Left lung (tissue), 14 donors: ENCODE measurements at places on chromosomes 2 and 18. TPM values are rescaled to one million over a fixed set of nuclear protein-coding genes. Genes with fewer than 3 reads are reported as not detected.

DNA sequence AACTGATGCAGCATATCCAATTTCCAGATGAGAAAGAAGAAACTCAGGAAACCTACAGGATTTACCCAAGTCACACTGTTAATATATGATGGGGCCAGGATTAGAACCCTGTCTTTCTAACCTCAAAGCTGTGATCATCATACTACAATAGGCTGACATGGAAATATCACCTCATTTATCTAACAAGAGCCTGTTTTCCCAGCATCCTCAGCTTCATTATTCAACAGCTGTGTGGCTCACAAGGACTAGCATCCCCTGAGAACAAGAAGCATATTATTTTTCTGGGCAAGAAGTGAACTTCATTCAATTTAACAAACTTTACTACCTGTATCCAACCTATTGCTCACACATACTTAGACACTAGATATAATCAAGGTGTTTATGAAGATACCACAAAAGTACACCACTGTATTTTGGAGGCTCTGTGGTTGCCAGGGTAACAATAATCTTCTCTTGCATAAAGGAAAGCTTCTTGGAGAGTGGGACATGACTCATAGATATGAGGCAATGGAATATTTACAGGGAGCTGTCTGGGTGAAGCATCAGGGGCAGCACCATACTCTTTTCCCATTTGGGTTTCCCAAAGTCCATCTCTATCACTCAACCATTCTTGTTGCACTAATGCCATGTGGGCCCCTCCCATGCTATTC lies 218.2 kb downstream of the RAD51AP2 start:
- no peaks in the 10 kb centered on the region for H3K27me3 ChIP-seq
- no peak overlapping the region for H3K4me3 ChIP-seq

DNA sequence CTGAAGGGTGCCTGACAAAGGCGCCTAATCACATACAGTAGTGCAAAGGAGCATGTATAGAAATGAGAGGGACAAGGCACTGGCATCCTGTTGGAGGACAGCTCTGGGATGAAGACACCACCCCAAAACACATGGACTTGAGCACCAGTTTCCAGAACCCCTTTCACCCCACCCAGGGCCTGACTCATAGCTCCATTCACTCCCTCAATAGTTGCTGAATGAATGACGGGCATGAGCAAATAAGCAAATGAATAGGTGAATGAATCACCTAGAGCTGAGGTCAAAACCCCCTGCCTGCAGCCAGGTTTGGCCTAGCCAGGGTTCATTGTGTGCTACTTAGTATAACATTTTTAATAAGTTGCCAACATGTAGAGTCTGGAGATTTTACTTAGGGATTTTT lies 66.3 kb downstream of the NRP2 start:
- DNase-seq, result no peak
- no peaks in the 10 kb centered on the region for H3K36me3 ChIP-seq
- H3K27me3 ChIP-seq, result no peaks in the 10 kb centered on the region
- peak overlapping the region; percentile 49 for H3K27ac ChIP-seq
- no peak overlapping the region for H3K4me3 ChIP-seq

Gene CRYGB
- not detected for total RNA-seq

Gene RTP5
- 0.10 TPM for total RNA-seq

Gene INHBB
- total RNA-seq, result 2.0 TPM

DNA sequence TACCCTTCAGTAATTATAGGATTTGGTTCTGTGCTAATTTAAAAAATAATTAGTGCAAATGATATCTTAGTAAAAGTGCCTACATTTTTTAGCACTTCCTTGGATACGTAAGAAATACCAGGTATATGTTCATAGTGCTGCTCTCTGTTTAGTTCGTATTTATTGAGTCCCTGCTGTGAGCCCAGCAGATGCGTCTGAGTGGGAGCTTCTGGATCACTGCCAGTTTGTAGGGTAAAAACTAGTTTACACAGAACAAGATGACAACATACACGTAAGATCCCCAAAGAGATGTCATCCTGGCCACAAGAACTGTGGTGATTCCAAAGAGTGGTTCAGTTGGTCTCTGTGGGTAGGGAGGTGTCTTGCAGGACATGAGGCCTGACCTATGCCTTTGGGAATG lies 103.2 kb downstream of the CTIF start:
- H3K36me3 ChIP-seq, result no peaks in the 10 kb centered on the region
- H3K4me1 ChIP-seq, result no peaks in the 10 kb centered on the region
- no peaks in the 10 kb centered on the region for H3K27me3 ChIP-seq
- H3K4me3 ChIP-seq, result no peak overlapping the region

Gene NYAP2
- 0.55 TPM for total RNA-seq

- H3K27me3 ChIP-seq, result no peaks in the 10 kb centered on the region
- DNase-seq, result no peak
Observed at GRCh38 chr2:95006588-95006987, 18.9 kb upstream of the MAL start.
